ENCODE measurements at places on chromosomes 16 and 17.

DNA sequence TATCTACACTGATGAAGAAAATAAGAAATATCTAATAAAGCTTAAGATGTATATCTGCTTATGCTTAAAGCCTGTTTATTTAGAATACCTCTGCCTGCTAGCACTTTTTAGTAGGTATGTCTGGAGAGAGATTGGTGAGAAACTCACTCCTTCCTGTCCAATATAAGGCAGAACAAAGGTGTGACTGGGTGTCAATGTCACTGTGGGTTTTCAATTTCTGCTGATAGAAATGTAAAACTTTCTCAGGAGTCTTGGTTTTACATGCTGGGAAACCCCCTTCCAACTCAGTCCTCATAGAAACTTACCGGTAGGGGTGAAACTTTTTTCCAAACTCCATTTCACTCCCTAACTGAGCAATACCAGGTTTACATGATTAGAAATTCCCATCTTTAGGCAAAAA, 17.8 kb upstream of the MPHOSPH6 start:
- DNase-seq: no peak

DNA sequence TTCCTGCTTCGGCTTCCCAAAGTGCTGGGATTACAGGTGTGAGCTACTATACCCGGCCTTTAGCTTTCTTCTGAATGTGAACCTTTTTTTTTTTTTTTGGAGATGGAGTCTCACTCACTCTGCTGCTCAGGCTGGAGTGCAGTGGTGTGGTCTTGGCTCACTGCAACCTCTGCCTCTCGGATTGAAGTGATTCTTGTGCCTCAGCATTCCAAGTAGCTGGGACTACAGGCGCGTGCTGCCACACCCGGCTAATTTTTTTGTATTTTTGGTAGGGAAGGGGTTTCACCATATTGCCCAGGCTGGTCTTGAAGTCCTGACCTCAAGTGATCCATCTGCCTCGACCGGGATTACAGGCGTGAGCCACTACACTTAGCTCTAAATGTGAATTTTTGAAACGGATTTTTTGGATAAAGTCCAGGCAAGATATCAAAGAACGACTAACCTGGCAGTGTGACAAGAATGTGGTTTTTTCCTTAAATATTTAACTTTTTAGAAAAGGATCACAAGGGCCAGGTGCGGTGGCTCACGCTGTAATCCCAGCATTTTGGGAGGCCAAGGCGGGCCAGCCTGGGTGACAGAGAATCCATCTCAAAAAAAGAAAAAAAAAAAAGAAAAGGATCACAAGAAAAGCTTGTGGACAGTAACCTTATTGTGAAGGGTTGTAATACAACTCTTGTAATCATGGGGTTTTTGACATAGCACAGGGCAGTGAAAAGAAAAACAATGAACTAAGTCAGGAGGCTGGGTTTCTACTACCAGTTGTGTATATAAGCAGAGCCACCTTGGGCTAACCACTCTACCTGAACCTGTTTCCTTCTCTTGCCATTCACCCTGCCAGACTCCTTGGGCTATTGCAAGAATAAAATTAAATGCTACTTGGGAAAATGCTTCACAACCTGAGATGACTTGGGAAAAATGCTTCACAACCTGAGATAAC, 6.2 kb downstream of the BRCA1 start:
- DNase-seq: no peak

DNA sequence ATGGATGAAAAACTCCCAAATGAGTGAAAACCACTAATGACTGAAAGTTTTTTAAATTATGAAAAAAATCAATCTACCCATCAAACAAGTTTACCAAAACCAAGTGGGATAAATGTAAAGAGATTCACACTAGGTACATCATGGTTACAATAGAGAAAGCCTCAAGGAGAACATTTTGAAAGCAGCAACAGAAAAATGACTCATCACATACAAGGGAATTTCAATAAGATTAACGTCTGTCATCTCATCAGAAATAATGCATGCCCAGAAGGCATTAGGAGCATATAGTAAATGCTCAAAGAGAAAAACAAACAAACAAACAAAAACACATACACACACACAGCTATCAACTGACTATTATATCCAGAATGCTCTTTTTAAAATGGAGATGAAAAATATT, 261.8 kb upstream of the KIF2B start:
- DNase-seq: no peak

GRCh38 chr16:2979669-2980226, 498 bp downstream of the PKMYT1 start:
- DNase-seq: no peak
